ENCODE measurements at places on chromosomes 5 and 9. TPM values are rescaled to one million over a fixed set of nuclear protein-coding genes. Genes with fewer than 3 reads are reported as not detected.

The OCLN gene
- total RNA-seq: 36.1 TPM

The ADAMTSL1 gene
- total RNA-seq: 45.2 TPM

The NUTM2F gene
- total RNA-seq: 0.31 TPM

The TGFBI gene
- total RNA-seq: 345 TPM

The SETD9 gene
- 13.1 TPM for total RNA-seq

The SUSD3 gene
- total RNA-seq: 3.1 TPM

The EPB41L4B gene
- total RNA-seq: 5.2 TPM

The HMCN2 gene
- total RNA-seq: 6.0 TPM

The FOXD4L4 gene
- 0.38 TPM for total RNA-seq

The PCDHA1 gene
- not detected for total RNA-seq

The CARTPT gene
- not detected for total RNA-seq

The MTX3 gene
- total RNA-seq: 28.4 TPM

Data from mesothelial cell of epicardium (in vitro differentiated cells).